ENCODE measurements at places on chromosomes 16 and 17.

DNA sequence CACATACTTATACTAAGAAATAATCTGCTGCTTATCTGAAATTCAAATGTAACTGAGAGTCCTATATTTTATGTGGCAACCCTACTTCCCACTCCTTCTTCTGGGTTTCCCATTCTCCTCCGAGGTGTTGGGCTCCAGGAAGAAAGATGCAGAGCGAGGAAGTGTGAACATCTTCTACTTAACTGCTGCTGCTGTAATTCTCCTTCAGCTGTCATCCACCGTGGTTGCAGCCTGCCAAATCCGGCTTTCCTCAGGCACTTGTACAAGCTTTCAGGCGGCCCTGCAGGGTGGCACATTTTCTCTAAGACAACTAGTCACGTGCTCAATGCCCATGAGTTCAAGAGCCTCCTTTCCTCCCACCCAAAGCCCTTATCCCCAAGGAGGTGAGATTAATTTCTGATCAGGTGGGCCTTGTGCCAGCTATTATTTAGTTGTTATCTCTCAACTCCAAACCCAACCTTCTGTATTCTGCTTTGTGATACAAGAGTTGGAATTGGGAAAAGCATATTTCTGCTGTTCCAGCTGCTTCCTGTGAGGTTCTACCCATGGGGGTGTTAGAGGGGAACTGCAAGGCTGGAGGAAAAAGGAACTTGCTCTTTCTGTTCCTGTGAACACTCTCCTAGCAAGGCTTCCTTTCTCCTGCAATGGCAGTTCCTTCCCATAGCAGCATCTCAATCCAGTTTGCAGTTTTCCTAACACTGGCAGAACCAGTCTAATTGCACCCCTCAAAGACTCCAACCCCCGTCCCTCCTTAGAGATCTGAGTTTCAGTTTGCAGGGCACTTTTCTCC lies 67.6 kb upstream of the RBBP6 start:
- DNase-seq = no peak

GRCh38 chr17:50715471-50715870 lies 3.9 kb upstream of the LUC7L3 start:
- DNase-seq = no peak

GRCh38 chr16:23384878-23385277 lies 68.1 kb downstream of the COG7 start:
- no peak for DNase-seq

DNA sequence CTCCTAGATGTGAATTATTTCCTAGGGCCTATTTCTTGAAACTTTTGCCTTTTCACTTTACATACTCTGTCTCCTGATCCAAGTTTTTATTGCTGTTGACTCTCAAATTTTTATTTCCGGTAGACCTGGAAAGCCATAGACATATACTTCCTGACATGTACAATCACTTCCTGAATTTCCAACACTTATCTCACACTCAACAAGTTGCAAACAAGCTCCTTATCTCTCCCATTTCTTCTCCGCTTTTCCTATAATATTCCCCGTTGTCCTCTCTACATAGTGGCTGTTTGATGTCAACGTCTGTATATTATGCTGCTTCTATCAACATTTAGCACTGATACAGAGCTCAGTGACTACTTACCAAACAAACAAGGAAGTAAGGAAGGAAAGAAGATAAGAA lies 59.3 kb downstream of the IKZF3 start:
- DNase-seq = no peak

GRCh38 chr16:5706211-5706610 lies 608.6 kb upstream of the EEF2KMT start:
- DNase-seq = no peak

DNA sequence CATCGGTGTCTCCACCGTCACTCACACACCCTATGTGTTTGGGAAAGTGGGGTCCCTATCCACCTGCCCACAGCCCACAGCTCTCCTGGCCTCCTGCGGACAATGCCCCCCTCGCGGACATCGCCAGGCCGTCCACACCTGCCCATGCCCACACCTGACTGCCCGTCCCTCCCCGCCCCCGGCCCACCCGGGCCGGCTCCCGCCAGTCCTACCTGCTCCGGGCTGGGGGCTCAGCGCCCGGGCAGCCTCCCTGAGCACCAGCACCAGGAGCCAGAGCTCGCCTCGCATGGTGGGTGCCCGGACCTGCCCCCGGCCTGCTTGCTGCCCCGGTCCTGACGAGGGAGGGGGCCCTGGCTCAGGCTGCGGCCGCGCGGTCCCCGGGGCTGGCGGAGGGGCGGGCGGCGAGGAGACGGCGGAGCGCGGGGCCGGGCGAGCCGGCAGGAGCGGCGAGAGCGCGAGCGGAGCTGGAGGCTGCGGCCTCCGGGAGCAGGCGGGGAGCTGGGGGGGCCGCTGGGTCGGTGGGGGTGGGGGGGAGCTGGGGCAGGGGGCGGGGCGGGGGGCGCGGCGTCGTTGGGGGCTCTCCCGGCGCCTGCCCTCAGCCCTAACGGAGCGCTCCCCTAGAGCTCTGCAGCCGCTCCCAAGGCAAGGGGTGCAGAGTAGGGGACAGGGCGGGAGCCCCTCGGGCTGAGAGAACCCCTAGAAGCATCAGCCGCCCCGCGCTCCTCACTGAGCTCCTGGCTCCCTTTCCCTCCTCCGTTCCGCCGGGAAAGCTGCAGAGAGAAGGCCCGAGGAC lies at the start of gene PLXDC1:
Gene PLXDC1 (minus strand): TSS at position 488 of the 793 bp plus-strand sequence. CDS start 200 bp downstream, at position 288.
- no peak for DNase-seq

GRCh38 chr17:62064791-62065563 lies at the start of gene MED13:
Gene MED13 (minus strand): TSS chr17:62065278. CDS start chr17:62065205, 73 bp downstream.
- peak; percentile 80 for DNase-seq

GRCh38 chr17:76307966-76308338 lies at the start of gene QRICH2:
Gene QRICH2 (minus strand): TSS chr17:76308276. CDS start chr17:76307998, 278 bp downstream.
- DNase-seq = no peak

GRCh38 chr17:45096141-45096540 lies 35.0 kb downstream of the NMT1 start:
- peak; percentile 45 for DNase-seq

DNA sequence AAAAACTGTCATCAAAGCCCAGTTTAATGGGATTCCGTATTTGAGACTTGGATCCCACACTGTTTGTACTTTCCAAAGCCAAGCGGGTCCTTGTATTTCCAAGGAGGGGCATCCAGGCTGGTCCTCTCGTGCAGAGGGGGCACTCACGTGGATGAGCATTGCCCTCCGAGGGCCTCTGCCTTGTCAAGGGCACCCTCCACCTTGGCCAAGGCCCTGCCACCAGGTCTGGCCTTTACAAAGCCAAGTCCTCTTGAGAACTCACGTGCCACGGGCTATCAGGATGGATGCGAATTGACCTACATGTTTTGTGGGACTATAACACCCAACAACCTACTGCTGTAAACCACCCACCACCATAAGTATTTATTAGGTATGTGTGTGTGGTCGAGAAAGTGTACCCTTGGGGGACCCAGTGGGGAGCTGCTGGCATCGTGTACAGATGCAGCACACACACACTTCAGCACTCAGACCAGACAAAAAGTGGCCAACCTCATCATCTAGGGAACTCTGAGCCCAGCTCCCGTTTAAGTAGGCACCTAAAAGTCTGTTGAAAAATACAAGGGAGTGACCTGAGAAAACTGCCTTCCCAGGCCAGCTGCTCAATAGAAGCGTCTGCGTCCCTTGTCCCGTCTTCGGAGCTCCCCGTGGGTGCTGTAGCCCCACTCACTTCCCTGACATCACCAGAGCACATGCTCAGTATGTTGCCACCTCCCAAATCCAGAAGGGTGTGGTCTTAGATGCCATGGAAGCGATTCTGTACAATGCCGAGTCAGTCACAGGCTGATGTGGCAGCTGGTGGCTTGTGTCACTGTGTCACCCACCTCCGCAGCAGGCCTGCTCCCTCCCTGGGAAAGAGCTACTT lies 12.9 kb downstream of the MAP1LC3B start:
- peak; percentile 44 for DNase-seq

GRCh38 chr17:57986841-57987580 lies 1.0 kb downstream of the VEZF1 start:
- peak; percentile 71 for DNase-seq

DNA sequence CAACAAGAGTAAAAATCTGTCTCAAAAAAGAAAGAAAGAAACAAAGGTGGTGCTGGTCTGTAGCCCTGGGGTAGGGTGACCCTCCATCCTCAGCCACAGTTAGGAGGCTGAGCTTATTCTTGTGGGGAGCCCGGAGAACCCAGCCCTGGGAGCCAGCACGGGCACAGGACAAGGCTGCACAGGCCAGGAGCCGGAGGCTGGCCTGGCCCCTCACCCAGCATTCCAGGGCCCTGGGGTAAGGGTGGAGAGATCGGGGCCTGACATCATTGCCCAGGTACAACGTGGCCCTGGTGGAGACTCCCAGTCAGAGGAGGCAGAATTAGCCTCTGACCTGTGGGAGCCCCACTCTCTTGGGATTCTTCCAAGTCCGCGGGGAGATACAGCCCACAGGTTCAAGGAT lies 10.3 kb upstream of the KRT17 start:
- no peak for DNase-seq

- DNase-seq = peak; percentile 53
These were observed 24.0 kb downstream of the SYCE1L start for GRCh38 chr16:77223184-77223583.

GRCh38 chr16:3961449-3961849 lies 80.9 kb upstream of the CREBBP start:
- DNase-seq = no peak

DNA sequence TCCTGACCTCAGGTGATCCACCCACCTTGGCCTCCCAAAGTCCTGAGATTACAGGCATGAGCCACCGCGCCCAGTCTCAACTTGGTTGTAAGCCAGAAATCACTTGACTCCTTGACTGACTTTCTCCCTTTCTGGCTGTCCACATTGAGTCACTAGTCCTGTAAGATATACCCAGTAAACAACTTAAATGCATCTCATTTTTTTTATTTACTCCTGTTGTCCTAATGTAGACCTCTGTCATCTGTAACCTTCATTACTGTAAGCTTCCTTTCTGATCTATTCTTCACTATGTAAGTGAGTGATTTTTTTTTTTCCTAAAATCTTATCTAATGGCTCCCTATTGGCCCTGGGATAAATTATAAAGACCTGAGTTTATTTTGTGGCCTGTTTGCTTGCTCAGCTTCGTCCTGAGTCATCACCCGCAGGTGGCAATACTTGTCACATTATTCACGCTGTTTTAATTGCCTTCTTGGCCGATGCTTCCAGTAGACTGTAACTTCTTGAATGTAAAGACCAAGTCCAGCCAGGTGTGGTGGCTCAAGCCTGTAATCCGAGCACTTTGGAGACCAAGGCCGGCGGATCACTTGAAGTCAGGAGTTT lies 41.0 kb downstream of the PAFAH1B1 start:
- DNase-seq = peak; percentile 55

DNA sequence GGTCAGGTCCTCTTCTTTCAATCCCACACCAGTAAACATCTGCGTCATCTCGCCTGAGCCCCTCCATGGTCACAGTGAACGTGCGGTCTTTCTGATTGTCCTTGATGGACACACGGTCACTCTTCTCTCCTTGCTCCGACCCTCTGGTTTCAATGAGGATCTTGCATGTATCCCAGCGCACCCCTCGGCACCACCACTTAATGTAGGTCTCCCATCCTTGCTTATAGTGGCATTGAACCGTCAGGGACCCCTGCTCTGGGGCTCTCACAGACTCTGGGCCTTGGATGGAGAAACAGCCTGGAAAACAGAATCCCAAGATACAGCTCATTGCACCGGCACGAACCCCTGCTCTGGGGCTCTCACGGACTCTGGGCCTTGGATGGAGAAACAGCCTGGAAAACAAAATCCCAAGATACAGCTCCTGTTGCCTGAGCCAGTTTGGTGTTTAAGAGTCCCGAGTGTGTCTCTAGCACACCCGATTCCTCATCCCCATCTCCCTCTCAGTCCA lies 5.4 kb downstream of the CD300LB start:
- no peak for DNase-seq

DNA sequence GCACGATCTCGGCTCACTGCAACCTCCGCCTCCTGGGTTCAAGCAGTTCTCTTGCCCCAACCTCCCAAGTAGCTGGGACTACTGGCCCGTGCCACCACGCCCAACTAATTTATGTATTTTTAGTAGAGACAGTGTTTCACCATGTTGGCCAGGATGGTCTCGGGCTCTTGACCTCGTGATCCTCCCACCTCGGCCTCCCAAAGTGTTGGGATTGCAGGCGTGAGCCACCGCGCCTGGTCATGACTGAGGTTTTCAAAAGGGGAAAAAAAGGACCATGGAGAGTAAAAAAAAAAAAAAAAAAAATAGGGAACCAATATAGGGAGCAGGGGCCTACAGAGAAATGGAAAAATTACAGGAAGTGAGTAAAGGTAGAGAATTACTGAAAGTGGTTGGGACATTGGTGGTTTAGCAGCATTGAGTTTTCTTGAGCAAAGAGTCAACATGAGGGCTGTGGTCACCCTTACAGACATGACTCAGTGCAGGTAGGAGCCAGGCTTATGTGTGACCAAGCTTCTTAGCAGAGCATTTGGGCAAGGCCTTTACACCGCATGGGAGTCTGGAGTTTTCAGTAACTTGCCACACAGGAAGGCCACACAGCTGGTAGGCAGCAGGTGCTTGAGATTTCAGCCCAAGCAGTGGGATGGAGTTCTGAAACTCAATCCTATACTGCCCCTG lies 447.3 kb downstream of the HS3ST3B1 start:
- DNase-seq = no peak

- no peak for DNase-seq
These were observed 453.3 kb downstream of the WWOX start for GRCh38 chr16:78552716-78553115.

- no peak for DNase-seq
These were observed 80.3 kb upstream of the PSMD7 start for GRCh38 chr16:74216319-74216718.

DNA sequence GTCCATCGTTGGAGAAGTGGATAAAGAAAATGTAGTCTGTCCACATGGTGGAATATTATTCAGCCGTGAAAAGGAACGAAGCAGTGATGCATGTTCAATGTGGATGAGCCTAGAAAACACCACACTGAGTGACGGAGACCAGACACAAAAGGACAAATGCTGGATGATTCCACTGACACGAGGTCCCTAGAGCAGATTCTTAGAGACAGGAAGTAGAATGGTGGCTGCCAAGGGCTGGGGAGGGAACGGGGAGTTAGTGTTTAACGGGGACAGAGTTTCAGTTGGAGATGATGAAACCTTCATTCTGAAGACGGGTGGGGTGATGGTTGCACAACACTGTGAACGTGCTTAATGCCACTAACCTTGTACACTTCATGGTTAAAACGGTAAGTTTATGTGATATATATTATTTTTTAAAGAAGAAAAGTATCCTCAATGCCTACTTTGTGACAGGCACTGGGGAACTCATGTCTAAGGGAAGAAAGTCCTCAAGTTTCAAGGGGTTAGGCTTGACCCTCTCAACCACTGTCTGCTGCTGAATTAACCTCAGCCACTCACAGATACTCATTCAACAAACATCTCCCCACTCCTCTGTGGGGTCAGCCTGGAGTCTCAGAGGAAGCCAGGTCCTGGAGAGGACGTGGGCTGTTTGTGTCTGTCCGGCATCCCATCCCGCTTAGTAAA lies 17.6 kb downstream of the C16orf74 start:
- peak; percentile 12 for DNase-seq

DNA sequence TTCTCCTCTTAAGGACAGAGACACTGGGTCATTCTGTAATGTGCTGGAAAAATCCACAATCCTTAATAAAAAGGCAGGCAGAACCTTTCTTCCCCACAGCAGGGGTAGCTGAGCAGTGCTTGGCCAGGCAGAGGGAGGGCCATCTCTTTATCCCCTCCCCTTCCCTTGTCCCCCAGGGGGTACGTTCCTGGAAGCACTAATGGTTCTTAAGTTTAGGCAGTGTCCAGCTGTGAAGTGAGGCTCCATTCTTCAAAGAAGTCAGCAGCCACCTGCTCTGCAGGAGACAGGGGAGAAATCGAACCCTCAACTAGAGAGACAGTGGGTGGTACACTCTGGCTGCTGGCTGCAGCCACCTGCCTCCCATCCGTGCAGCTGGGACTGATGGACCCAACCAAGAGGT lies 533.9 kb upstream of the CDH11 start:
- DNase-seq = no peak
